ENCODE measurements at places on chromosomes 3 and 15.

DNA sequence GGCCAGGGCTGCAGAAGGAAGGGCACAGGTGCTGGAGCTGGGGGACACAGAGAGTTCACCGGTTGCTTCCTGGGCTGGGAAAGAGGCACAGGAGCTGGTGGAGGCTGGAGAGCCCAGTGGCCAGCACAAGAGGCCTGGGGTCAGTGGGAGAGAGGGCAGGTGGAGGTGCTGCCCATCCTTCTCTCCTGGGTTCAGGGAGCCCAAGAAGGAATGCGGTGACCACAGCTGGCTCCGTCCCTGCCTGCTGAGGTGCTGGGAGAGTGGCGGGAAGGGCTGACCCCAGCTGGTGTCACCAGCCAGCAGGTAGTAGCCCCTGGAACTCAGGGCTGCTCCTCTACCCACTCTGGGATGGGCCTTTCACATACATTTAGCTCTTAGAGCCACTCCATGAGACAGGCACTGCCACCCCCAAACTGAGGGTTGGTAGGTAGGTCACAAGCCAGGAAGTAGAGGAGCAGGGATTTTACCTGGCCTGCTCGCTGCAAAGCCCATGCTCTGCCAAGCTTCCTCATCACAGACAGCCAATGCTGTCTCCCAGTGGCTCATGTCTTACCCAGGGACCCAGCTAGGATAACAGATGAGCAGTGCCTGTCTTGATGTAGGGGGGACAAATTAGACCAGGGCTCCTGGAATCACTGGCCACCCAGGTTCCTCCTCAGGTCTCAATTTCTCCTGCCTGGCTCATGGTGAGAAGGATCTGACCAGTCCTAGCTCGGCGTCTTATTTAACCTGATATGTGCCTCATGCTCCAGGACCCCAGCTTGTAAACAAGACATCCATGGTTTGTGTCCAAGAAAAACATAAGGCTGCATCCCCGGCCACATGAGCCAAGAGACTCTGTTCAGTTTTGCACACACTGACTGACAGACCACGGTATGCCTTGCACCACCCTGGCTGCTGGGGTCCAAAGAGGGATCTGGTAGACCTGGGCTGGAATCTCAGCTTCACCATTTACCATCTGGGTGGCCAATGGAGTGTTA lies 119.2 kb downstream of the CORO2B start:
- DNase-seq, result no peak

DNA sequence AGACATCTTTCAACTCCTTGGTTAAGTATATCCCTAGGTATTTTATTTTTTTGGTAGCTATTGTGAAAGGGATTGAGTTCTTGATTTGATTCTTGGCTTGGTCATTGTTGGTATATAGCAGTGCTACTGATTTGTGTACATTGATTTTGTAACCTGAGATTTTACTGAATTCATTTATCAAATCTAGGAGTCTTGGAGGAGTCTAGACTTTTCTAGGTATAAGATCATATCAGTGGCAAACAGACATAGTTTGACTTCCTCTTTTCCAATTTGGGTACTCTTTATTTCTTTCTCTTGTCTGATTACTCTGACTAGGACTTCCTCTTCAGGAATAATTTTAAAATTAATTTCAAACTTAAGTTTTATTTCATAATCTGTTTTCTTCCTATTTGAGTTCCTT lies 125.2 kb downstream of the OCA2 start:
- no peak for DNase-seq

GRCh38 chr3:179972881-179973423 lies 63.8 kb downstream of the PEX5L start:
- no peak for DNase-seq

- no peak for DNase-seq
Measured at GRCh38 chr3:27532426-27533260, 48.5 kb upstream of the SLC4A7 start.

- DNase-seq, result no peak
Measured at GRCh38 chr3:100427699-100428098, 26.4 kb downstream of the LNP1 start.

GRCh38 chr15:64235552-64235951 lies 72.7 kb upstream of the PPIB start:
- no peak for DNase-seq

DNA sequence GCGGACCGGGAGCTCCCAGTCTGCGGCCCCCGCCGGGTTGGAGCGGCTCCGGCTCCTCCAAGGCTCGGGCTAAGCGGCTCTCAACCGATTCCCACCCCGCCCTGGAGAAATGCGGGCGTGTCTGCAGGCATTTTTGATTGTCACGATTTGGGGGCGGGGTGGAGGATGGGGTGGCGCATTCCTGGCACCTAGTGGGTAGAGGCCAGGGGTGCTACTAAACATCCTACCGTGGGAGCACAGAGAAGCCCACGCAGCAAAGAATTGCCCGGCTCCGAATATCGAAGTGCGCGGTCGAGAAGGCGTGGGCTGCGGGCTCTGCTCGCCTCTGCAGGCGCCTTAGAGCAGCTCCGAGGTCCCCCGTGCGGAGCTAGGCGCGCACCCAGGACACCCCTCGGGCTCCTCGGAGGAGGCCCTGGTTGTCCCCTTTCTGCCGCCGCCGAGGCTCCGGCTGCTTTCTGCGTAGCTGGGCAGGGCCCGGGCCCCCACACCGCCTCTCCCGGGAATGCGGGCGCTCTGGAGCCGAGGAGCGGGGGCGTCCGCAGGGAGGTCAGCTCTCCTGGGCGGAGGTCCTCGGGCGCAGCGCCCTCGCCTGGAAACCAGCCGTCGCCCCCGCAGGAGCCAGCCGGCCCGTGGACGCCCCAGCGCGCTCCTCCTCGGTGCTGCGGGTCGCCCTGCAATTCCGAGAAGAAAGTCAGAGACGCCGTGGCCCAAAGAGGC lies 16.5 kb upstream of the LAMP3 start:
- DNase-seq, result no peak

GRCh38 chr15:74631935-74632560 lies 16.4 kb downstream of the CLK3 start:
- peak; percentile 49 for DNase-seq

GRCh38 chr15:100928632-100929280 lies 9.6 kb downstream of the LRRK1 start:
- no peak for DNase-seq

DNA sequence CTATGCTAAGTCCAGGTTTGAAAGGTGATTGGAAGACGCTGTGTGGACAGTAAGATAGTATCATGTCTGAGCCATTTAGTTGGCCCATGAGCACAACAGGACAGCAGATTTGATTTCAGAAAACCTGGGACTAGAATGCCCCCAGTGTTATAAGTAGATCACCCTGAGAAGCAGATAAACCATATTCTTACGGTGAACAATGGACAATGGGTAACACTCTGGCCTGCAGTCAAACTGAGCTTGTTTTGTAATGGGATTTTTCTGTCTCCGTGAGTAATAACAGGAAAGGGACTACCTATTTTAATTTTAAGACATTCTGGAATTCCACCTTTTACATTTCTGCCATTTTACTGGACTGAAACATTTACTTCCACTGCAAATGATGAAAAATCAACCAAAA lies 71.5 kb downstream of the LDHAL6B start:
- no peak for DNase-seq

DNA sequence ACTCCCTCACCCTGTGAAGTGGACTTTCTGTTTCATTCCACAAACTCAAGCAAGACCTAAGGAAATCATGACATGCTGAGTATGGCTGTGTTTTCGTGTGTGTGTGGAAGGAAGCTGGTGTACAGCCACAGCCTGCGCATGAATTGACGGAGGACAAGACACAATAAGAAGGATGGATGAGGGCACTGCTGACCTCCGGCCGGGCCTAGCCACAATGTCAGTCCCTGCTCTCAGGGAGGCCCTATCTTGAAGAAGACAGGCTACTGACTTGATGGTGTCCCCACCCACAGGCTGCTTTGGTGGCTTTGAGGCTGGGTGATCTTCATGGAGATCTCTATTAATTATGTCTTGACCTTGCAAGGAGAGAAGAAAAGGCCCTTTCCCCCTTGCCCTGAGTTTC lies 39.3 kb upstream of the CDCP1 start:
- DNase-seq, result no peak

DNA sequence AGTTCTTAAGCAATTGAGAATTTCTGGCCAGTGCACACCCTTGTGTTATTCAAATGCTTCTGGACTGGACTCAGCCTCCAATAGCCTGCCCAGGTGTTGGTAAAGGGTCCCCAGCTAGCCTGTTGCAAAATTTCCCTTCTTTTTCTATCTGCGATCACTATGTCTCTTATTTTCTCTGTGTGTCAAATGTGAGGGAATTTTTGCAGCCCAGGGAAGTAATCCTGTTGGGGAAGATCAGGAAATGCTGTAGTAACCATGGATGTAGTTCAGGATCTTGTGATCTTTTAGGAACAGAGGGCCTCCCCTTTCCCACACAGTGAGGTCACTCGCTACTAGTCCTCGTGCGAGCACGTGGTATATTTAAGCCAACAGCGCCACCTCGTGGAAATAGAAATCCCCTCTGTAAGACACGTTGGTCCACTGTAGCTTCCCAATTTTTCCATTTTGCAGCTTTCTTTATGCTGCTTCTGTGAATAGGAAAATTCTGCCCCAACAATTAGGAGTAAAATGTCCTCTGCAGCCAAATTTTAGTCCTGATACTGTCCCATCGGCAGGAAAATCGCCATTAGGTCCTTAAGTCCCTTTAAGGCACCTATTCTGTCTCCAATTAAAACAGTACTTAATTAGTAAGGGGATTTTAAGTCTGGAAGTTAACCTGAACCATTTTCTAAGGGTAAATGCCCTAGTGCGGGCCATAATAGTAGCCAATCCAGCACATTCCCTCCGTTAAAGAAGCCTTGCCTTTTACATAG lies 4.0 kb upstream of the SMCO1 start:
- DNase-seq, result peak; percentile 64

- DNase-seq, result no peak
Measured at GRCh38 chr3:28399206-28399605, 50.6 kb upstream of the AZI2 start.

GRCh38 chr3:189229196-189229828 lies 57.5 kb downstream of the TPRG1 start:
- DNase-seq, result no peak

DNA sequence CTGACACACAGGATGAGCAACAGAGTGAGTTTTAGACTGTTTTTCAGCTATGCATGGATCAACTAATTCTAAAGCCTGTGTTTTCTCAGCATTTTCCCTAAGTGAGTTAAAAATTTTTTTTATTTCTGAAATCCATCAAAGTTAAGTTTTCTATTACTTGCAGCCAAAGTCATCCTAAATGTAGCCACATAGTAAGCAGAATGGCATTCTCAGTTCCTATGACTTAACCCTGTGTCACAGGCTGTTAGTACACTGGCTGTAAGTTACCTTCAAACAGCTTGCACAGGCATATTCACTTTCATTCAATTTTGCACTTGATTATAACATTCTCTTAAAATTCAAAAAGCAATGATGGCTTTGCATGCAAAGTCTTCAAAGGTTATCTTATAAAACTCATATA lies 368.2 kb downstream of the OCA2 start:
- DNase-seq, result no peak

Data from activated CD4-positive, alpha-beta T cell treated with anti-CD3 and anti-CD28 coated beads, Interleukin-2, Interleukin-4, amounts not matched to agents 100 ng/mL and 50 ng/mL, durations not matched to agents 16 hours and 8 hours (primary cell).